ENCODE measurements at places on chromosomes 13 and 19. TPM values are rescaled to one million over a fixed set of nuclear protein-coding genes. Genes with fewer than 3 reads are reported as not detected.
A peak's percentile ranks its signal among the peaks of the same experiment; 100 is the strongest.

GRCh38 chr13:45167611-45168554 lies 33.0 kb downstream of the KCTD4 start:
- DNase-seq: peak; percentile 24

- no peak for DNase-seq
These were observed 38.7 kb downstream of the RNF6 start for GRCh38 chr13:26183416-26183815.

- no peak for DNase-seq
These were observed 949 bp downstream of the RAB3A start for GRCh38 chr19:18202778-18203407.

GRCh38 chr13:93925990-93926389 lies 553.5 kb downstream of the DCT start:
- no peak for DNase-seq

GRCh38 chr19:45231891-45232290 lies 13.3 kb downstream of the EXOC3L2 start:
- no peak for DNase-seq

- DNase-seq: no peak
These were observed 1399.4 kb downstream of the EFNB2 start for GRCh38 chr13:105135852-105136615.

DNA sequence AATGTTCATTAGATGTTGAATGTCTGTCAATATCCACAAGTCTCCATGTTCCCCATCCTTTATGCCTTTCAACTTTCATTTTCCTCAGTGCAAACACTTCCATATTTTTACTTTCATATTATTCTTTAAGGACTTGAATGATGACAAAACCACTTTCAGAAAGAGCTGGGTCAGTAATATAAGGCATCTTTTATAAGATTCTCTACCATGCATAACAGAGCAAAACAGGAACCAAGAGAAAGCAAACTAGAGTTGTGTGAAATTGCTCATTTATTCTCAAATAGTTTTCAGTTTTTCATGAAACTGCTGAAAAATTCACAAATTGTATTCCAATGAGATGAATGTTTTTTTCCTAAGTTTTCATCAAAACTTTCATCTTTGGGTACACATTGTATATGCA lies 1247.6 kb downstream of the PCDH17 start:
- DNase-seq: no peak

DNA sequence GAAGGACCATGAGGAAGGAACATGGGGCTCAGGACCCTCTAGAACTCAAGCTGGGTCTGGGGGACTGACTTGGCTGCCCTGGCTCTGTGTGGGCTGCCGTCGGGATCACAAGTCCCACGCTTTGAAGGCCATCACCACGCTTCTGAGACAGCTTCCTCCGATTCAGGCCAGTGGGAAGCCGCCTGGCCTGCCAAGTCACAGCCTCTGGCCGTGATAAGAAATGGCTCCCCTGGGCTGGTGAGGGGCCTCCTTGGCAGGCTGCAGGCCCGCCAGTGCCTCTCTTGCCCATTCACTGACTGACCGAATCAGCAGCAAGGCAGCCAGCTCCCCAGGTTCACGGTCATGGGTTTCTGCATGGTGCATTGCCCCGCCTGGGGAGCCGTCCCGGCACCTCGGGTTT lies 48.8 kb downstream of the COMP start:
- no peak for DNase-seq

DNA sequence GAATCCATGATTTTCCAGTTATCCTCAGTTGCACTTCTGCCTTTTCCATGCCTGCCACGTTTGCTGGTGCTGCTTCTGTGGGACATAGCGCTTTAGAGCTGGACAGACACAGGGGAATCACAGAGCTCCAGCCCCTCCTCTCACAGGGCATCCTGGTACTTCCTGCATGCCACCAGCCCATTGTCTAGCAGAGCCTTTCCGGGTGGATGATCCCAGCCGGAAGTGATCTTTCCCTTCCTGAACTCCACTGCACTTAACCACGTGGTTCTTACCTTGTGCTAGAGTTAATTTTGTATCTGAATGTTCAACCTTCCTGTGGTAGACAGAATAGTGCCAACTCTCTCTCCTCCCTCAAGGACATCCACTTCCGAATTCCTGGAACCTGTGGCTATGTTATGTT lies 12.6 kb upstream of the OLFM4 start:
- DNase-seq: no peak

DNA sequence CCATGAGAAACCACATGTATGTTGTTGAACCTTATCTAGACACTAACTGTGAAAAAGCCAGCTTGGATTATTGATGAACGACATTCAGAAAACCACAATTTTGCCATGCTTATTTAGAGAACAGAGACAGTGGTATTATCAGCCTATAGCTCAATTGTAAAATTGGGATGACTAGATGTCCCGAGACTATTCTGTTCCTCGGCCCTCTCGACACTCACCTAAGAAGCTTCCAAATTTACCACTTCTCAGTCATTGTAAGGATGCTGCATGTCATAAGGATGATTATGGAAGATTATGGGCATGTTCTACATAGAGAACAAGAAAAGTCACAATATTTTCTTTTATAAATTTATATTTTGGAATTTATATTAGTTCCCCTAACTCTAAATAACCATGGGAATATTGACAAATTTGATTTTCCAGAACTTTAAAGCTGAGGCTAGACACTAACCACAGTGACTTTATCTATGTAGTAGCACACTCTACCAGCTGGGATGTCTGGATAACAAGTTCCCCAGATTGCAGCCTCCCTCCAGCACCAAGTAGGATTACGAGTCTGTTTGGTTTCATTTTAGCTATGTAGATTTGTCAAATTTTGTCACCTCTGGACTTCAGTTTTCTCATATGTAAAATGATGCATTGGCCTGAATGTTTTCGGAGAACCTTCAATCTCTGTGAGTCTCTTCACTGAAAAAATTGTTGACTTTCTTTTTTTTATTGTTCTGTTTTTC lies 513.6 kb downstream of the IRS2 start:
- no peak for DNase-seq

DNA sequence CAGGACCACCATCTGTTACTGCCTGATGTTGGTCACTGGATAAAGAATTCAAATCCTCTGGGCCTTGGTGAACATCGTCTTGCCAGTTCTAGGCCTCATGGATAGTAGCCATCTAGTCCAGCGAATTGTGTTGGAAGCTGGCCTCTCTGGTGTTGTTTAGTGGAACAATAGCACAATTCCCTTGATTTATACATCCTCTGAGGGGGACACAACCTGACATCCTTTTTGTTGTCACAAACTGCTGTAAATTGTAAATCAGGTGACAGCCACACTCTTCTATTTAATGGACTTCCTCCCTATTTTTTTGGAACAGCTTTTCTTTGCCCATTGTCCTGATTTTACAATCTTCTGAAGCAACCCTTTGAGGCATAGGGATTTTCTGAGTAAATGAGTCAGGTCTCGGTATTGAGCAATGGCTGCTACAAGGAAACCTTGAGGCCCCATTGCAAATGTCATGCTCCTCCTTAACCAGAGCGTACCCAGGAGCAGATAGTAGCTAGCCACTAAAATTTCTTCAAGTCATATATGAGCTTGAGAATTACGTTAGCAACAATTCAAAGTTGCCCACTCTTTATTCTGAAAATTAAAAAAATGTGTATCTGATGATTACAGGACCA lies 263.3 kb downstream of the COG6 start:
- no peak for DNase-seq

GRCh38 chr13:46874006-46874405 lies 22.8 kb downstream of the HTR2A start:
- no peak for DNase-seq

DNA sequence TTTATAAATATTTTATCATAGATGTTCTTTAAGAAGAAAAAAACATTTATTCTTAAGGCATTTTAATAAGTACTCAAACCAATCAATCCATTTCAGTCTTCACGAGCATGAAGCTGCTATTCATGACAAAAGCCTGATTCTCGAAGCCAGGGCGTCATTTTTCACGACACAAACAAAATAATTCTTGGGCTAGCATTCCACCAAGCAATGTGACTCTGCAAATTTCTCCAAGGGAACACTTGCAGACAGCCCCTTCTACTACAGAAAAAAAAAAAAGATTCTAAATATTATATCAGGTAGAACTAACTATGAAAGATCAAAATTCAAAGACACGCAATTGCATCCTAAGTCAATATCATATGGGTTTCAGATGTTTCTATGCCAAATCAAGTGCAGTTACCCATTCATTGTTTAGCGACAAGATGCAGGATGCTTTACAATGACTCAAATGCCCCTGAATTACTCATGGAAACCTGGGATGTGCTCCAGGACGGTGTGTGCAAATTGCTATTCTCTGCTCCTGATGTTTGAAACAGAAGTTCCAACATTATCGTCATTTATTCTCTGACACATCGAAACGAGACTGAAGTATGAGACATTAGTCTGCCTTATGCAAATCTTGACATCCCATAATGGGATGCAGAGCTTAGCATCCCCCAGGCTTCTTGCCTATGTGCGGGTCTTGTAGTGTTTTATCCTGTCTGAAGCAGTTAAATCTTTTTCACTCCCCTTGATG lies 517.7 kb downstream of the MYO16 start:
- DNase-seq: no peak

The LILRB2 gene
- total RNA-seq: 11.9 TPM

The PLEKHF1 gene
- 18.0 TPM for total RNA-seq

The C19orf73 gene
- total RNA-seq: 1.6 TPM

The ZNF587 gene
- 24.3 TPM for total RNA-seq

The SWSAP1 gene
- 0.67 TPM for total RNA-seq

The NOSIP gene
- total RNA-seq: 49.0 TPM

The FCHO1 gene
- total RNA-seq: 1.3 TPM

The TNNI3 gene
- total RNA-seq: 12,878 TPM

All from heart left ventricle (tissue), 16 donors.